NCI-H1694 treated with DMSO at 0.1 percent for 48 hours (cell line): ENCODE measurements at places on chromosomes 1 and 21.

- DNase-seq, result no peak
These were observed 20.0 kb downstream of the SERTAD4 start for GRCh38 chr1:210252621-210253051.

DNA sequence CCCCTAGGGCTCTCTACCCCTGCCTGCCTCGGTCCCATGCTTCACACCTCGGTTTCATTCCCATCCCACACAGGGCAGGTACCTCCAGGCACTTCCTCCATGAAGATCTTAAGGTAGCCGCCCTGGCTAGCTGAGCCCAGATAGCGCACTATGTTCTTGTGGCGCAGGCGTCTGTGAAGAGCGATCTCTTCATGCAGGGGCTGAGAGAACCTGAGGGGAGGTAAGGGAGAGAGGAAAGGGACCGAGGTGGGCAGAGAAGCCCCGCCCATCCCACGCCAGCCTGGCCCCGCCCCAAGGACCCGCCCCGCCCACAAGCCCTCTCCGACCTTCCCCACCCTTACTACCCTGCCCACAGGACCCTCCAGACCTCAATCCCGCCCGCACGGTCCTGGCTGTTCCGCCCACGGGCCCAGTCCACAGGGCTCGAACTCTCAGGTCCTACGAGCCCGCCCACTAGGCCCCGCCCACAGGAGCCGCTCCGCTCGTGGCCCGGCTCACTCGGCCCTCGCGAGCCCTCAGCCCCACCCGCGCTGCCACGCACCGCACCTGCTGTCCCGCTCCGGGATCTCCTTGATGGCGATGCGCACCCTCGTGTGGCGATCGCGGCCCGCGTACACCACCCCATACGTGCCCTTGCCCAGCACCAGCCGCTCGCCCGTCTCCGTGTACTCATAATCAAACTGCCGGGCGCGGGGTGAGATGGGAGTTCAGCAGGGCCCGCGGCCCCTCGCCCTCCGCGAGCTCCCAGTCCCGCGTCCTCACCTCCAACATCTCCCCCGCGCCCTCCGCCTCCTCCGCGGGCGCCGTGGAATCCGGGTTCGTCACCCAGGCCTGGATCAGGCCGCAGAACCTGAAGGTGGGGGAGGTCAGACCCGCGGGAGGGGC is 6.4 kb downstream of the MAP3K6 start:
- DNase-seq, result no peak

GRCh38 chr1:13703128-13703513 is 3.1 kb downstream of the PRDM2 start:
- DNase-seq, result no peak

- DNase-seq, result peak; percentile 55
These were observed 5.2 kb downstream of the ADPRS start for GRCh38 chr1:36093929-36094328.

GRCh38 chr1:163912170-163912884 is 590.6 kb downstream of the NUF2 start:
- DNase-seq, result no peak

DNA sequence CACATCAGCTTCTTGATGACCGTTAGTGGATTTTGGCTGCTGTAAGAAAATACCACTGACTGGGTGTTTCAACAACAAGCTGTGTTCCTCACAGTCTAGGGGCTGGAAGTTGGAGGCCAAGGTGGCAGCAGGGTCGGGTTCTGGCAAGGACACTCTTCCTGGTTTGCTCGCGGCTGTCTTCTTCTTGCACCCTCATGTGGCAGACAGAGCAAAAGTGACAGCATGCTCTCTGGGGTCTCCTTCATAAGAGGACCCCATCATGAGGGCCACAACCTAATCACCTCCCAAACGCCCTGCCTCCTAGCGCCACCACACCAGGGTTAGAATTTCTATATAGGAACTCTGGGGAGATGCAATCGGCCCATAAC is 18.6 kb upstream of the TSPEAR start:
- no peak for DNase-seq

DNA sequence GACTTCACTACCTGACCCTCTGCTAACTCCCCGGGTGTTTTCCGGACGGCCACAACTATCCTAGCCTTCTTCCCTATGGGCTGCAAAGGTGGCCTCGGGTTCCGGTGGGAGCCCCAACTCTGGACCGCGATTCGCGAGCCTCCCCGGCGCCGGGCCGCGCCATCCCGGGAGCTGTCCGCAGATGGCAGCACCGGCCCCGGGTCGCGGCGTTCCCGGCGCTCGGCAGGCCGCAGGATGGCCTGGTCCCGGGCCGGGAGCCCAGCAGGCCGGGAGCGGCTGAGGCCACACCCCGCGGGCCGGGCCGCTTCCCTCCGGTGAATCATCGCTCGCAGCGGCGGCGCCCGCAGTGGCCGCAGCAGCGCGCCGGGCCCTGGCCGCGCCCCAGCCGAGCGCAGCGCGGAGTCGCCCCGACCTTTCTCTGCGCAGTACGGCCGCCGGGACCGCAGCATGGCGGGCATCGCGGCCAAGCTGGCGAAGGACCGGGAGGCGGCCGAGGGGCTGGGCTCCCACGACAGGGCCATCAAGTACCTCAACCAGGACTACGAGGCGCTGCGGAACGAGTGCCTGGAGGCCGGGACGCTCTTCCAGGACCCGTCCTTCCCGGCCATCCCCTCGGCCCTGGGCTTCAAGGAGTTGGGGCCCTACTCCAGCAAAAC is at the start of gene CAPN2:
CAPN2 (plus strand) TSS at position 346 of the 656 bp plus-strand sequence; CDS start at position 448, 102 bp downstream.
- no peak for DNase-seq

GRCh38 chr1:213136190-213136917 is 85.3 kb downstream of the RPS6KC1 start:
- DNase-seq, result no peak

DNA sequence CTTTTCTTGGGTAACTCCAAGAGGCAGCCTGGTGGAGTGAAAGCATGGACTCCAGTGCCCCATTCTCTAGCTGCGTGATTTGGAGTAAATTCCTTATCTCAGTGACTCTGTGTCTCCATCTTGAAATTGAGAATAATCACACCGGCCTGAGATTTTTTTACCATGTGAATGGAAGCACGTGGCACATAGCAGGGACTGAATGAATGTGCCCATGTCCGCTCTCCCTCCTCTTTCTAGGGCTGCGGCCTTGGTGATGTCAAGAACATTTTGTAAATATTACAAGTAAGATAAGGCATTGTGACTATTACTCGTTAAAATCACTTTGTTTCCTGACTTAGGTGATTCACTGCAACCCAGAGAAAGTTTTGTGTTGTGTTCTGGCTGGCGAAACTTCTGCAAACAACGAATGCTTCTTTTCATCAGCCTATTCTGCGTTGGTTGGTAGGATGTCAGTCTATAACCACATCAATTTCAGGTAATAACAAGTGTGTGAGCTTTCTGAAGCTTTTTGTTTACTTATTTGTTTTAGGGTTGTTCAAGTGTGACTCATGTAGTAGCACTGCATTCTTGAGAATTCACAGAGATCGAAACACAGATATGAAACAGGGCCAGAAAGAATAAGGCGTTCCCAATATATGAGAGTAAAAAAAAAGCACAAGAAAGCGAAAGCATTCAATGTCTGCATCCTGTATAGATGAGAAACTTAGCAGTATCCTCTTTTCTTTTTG is 135.7 kb upstream of the SLC45A1 start:
- DNase-seq, result no peak

DNA sequence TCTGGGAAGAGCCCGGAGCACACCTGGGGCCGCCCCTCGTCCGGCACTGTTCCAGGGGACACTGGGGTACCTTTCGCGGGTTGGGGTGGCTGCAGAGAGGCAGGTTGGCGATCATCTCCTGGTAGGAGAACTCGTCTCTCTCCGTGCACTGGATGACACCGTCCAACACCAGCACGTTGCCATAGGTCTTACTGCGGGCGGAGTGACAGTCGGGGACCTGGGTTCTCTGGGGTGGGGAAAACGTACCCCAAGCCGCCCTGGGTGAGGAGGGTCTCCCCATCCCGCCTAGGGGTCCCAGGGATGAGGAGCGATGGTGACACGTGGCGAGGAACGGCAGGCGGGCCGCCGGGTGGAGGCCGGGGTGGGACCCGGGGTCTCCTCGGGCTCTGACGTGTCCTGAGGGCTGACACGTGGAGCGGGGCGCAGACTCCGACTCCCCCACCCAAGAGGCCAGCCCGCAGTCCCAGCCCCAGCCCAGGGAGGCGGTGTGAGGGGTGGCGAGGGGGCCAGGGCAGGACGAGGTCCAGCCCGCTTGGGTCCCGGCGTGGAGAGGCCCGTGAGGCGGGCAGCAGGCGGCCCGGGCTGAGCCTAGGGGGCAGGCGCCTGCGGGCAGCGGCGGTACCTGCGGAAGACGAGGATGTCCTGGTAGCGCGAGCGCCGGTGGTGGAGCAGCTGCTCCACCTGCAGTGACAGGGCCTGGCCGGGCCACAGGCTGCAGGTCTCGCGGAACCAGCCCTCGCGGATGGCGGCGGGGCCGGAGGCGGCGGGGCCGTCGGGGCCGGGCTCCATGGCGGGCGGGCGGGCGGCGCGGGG is 457 bp downstream of the SRM start:
- no peak for DNase-seq

- no peak for DNase-seq
These were observed 1.0 kb upstream of the EXO1 start for GRCh38 chr1:241846862-241847539.

- DNase-seq, result no peak
These were observed 62.5 kb downstream of the MORN1 start for GRCh38 chr1:2328676-2329455.

- no peak for DNase-seq
These were observed 151.3 kb downstream of the RUNX1 start for GRCh38 chr21:34897828-34898227.

GRCh38 chr1:235416662-235417049 is 49.4 kb downstream of the TBCE start:
- DNase-seq, result no peak

- no peak for DNase-seq
These were observed 11.0 kb upstream of the DDR2 start for GRCh38 chr1:162621256-162621655.

DNA sequence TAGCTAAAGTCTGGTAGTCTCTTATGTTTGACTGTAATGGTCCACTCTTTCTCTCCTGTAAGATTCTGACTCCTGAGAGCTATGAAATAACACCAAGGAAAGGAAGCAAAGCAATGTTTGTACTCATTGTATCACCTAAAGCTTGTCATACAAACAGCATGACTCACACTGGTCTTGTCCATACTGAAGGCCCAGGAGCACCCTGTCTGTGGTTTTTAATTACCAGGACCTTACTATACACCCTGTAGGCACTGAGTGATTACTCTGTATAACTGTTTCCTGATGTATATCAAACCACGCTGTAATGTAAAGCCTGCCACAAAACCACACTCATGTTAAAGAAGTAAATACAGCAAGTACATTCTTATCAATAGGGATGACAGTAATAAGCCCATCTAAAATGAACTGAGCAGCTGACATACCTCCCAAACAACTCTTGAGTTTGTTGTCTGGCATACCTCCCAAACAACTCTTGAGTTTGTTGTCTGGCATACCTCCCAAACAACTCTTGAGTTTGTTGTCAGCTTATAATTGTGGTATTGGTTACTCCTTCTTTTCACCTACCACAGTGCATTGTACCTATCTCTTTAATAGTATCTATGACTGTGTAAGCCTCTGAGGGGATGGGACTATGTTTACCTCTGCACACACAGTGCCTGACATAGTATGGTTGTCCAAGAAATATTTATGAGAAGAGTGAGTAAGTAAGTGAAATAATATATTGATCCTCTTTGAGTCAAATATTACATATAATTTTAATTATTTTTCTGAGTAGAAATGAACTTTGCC is 11.6 kb upstream of the TNFSF18 start:
- no peak for DNase-seq

DNA sequence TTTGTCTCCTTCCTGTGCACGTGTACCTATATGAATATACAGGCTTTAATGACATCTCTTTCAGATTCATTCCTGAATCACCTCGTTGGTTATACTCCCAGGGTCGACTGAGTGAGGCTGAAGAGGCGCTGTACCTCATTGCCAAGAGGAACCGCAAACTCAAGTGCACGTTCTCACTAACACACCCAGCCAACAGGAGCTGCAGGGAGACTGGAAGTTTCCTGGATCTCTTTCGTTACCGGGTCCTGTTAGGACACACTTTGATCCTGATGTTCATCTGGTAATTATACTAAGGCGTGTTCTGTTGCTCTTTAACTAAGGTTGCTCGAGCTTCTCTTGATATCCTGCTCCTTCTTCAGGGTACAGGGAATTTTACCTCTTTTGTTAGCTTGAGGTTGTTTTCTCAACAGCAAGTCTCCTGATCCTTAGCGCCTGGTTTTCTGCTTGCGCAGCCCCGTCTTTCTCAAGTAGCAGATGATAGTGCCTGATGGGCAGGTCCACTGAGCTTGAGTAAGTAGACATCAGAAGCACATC is 55.1 kb downstream of the SLC22A15 start:
- no peak for DNase-seq

GRCh38 chr1:58934706-58935105 is 150.9 kb upstream of the JUN start:
- no peak for DNase-seq

DNA sequence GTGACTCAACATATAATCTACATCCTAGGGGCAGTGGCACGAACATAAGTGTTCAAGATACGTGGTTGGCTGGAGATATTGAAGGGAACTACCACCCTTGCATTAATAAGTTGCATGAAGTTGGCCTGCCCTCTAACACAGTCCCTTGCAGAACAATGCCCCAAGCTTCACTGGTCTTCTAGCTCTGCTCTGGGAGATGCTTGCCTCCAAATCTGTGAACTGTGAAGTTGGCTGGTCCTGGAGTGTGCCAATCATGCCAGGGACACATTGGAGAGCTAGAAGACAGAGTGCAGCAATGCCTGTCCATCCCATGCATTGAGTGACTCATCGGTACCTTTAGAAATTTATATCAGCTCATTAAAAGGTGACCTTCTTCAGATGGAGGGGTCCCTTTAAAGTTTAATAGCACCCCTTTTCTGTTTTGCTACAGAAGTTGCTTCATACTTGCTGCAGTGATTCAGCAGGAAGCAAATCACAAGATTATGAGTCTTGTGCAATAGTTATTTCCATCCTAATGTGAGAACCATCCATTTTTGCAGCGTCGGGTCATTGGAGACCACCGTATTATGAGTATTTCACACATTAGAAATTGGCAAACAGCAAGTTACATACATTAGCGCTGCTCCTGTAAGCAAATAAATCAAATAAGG is 55.2 kb upstream of the KAZN start:
- DNase-seq, result no peak

- no peak for DNase-seq
These were observed 51.4 kb upstream of the GPR157 start for GRCh38 chr1:9180111-9180819.

GRCh38 chr1:213985209-213986019 is 2.4 kb upstream of the PROX1 start:
- DNase-seq, result no peak

DNA sequence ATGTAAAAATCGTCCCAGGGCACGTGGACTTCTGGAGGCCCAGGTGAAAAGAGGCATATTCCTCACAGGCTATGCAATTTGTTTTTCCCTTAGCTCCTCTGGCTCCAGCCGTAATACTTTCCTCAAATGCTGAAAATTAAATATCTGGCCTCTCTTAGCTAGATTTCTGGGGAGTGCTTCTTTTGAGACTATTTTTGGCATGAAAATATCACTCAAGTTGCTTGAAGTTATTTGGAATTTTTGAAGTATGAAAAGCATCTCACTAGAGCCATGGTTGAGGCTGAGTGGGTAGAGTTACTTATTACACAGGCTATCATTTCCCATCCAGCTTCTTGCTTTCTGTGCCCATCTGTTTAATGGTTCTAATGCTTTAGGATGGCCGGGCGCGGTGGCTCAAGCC is 59.7 kb downstream of the MYOM3 start:
- no peak for DNase-seq
